ENCODE measurements at places on chromosomes 13 and 19.

- no peak for DNase-seq
Measured at GRCh38 chr19:55619286-55619685, 5.1 kb downstream of the ZNF784 start.

DNA sequence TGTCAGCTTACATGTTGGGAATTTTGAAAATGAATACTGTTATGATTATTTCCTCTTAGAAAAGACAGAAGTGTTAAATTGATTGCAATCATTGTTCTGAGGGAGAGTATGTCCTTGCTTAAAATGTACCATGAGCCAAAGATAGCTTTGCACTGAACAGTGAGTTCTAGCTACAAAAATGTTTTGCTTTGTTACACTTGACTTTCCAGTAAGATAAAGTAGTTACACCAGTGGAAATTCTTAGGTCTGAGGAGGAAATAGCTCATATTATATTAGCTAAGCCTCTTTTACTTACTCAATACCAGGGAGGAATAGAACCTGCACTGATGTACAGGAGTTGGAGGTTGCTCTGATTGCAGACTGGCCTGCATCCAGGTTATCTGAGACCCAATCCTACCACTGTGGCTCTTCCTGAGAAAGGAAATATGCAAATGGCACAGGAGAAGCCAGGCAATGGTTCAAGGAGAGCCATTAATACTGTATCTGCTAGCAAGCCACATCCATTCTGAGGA is 53.0 kb upstream of the FBXL3 start:
- DNase-seq = no peak

GRCh38 chr19:7783991-7784423 is 21.0 kb downstream of the CLEC4M start:
- DNase-seq = no peak

GRCh38 chr13:28725046-28725610 is 6.4 kb upstream of the SLC46A3 start:
- no peak for DNase-seq

GRCh38 chr19:13078897-13079541 is 23.6 kb downstream of the LYL1 start:
- DNase-seq = no peak

- DNase-seq = no peak
Measured at GRCh38 chr13:44093607-44094564, 214.2 kb downstream of the LACC1 start.

DNA sequence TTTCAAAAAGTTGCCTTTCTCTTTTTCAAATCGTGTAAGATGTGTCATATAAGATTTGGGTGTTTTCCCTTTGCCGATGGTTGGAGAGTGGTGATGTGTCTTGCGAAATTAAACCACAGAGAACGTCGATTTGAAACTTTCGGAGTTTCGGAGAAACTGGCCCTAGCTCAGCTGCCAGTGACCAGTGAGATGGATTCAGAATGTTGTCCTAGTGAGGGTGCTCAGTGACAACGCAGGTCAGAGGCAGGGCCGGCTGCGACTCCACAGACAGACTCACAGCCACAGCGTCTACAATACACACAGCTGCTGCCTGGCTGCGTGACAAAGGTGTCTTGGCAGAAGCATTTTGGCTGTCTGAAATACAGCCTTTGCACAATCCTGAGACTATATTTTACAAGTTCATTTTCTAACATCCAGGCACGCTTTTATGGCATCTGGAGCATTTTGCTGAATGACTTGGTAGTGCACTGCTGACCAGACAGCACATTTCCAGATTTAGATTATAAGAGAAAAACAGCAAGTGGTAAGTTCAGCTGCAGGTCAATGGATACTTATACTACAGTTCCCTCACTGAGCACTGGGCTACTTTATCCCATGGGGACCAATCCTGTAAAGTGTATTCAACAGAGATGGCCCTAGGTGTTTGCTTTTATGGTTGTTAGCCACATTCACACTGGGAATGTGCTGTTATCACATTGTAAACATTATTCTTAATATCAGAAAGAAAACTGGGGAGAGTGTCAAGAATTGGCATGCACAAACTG is 207.5 kb downstream of the KCNRG start:
- DNase-seq = no peak

DNA sequence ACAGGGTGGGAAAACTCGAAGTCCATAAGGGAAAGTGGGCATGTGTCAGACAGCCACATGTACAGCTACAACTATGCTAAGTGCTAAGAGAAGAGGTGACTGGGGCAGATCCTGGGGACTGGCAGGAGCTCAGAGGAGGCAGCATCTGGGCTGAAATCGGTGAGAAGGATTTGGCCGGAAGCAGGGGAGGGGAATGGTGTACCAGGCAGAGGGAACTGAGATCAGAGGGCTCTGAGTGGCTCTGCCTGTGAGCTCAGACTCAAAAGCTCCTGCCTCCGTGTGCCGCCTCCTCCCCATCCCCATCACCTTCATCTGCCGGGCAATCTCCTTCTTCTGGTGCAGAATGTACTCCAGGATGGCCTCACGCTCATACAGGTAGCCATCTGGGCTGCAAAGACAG is 21.8 kb downstream of the NOSIP start:
- DNase-seq = no peak

- no peak for DNase-seq
Measured at GRCh38 chr13:78772933-78773332, 114.0 kb upstream of the OBI1 start.

DNA sequence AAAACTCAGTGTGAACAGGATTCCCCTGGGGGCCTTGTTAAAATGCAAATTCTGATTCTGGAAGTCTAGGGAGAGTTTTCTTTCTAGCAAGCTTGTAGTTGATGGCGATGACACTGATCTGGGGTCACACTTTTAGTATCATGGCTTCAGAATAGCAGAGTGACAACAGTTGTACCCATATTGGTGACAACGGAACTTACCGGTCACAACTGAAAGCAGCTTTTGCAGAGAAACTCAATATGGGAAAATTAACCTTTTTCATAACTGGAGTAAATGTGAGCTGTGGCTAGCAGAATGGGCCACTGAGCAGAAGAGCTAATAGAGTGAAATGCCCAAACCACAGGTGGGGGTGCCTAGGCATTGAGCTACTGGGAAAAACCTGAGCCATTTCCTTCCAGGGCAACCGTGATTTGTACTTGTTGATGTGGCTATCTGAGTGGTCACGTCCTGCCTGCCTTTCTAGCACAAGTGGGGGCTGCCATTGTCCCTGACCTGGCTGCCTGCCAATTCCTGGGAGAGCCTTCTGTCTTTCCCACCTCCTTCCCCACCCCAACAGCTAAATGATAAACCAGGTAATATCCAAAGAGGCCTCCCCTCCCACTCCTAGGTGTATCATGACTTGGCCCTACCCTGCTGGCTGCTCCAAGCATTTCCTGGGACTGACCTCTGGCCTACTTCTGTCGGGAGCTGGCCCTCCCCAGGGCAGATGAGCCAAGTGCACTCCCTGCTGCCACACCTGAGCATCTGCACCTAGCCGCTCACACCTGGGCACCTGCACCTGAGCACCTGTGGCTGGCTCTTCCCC is 1.7 kb upstream of the SLC10A2 start:
- DNase-seq = no peak

DNA sequence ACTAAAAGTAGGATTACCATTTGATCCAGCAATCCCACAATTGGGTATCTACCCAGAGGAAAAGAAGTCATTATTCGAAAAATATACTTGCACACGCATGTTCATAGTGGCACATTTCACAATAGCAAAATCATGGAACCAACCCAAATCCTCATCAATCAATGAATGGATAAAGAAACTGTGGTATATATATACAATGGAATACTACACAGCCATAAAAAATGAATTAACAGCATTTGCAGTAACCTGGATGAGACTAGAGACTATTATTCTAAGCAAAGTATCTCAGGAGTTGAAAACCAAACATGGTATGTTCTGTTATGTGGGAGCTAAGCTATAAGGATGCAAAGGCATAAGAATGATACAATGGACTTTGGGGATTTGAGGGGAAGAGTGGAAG is 3.0 kb downstream of the ZNF708 start:
- DNase-seq = no peak

- DNase-seq = no peak
Measured at GRCh38 chr13:51688937-51689662, 104.8 kb downstream of the WDFY2 start.

GRCh38 chr13:86383561-86383960 is 584.3 kb upstream of the SLITRK6 start:
- DNase-seq = no peak

GRCh38 chr13:112968380-112968909 is 569 bp upstream of the MCF2L start:
- peak; percentile 82 for DNase-seq

- DNase-seq = no peak
Measured at GRCh38 chr13:45882626-45883025, 31.1 kb upstream of the SIAH3 start.

GRCh38 chr13:61275736-61276135 is 139.9 kb downstream of the PCDH20 start:
- no peak for DNase-seq

- no peak for DNase-seq
Measured at GRCh38 chr13:99263126-99263785, 5.1 kb upstream of the GPR18 start.

DNA sequence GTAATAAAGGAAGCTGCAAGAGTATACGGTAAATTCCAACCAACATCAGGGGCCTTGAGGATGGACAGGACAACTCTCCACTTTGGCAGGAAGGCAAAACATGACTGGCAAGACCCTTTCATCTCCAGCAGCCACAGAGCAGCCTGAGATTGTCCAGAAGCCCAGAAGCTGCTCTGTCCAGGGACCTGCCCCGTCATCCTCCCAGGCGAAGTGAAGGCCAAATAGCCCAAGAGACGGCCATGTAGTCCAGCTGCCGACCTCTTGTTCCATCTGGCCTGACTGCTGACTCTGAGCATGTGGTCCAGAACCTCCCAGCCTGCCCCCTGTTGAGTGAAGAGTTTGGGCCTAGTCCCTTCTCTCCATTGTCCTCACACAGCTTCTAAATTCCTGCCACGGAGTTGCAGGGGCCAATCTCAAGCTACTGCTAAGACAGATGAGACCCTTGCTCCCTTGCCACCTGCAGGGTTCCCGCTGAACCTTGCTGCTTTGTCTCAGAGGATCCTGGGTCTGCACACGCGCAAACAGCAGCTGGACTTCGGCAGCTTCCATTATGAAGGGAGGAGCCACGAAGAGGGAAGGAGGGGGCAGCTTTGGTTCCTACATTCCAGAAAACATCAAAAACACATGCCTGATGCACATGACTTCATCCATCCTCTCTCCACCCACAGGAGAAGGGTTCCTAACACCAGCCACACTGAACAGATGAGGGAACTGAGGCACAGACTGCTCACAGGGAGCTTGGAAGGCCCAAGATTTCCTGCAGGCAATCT is 196.9 kb downstream of the KATNAL1 start:
- no peak for DNase-seq

DNA sequence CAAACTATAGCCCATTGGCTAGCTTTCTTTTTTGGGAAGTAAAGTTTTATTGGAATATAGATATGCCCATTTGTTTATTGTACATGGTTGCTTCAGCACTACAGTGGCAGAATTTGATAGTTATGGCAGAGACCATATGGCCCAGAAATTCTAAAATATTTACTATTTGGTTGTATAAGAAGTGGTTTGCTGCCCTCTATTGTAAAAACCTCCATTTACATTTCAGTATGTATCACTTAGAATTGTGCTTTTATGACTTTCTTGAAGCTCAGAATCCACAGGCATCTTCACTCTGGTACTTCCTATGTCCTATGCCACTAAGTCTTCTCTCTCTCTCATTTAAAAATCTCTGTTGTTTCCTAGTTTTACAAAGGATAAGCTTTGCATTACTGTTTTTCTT is 37.7 kb downstream of the DLEU7 start:
- DNase-seq = no peak

DNA sequence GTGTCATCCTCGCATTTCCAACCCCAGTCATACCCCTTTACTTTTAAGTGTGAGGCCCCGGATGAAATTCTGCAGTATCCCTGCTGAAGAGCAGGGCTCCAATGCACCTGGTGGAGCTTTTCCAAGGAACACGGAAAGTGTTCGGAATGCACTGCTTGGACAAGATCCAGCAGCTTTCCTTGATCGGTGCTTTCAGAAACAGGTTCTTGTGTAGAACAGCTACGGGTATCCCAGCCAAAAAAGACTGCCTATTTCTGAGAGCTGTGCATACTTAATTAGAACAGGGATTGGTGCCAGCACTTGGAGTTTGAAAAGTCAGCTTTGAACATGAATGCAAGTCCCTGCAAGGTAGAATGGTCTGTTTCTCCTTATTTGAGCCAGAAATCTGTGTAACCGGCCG is 87.2 kb upstream of the C1QTNF9B start:
- no peak for DNase-seq

GRCh38 chr13:53200075-53200474 is 171.5 kb downstream of the OLFM4 start:
- DNase-seq = no peak

Data from SK-N-SH (cell line).